Small intestine (tissue), 16 donors: ENCODE measurements at places on chromosomes 7 and 10. TPM values are rescaled to one million over a fixed set of nuclear protein-coding genes. Genes with fewer than 3 reads are reported as not detected.

GRCh38 chr7:135755351-135755753, 6.7 kb upstream of the FAM180A start:
- no peak for DNase-seq

DNA sequence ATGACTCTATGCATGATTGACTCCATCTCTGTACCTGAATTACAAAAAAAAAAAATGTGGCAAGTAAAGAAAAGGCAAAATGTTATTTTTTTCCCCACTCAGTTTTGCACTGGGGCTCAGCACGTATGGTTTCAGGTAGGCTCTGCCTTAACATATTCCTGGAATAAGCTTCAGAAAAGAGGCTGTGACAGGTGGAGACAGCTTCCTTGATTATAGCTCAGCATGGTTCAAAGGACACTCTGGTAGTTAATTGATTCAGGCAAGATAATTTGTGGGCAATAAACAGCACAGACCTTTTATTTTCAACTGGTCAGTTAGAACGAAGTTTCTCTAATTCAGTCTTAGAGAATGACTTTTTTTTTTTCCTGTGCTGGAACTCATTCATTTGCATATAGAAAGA, 347.3 kb downstream of the GALNT17 start:
- peak; percentile 4 for DNase-seq

DNA sequence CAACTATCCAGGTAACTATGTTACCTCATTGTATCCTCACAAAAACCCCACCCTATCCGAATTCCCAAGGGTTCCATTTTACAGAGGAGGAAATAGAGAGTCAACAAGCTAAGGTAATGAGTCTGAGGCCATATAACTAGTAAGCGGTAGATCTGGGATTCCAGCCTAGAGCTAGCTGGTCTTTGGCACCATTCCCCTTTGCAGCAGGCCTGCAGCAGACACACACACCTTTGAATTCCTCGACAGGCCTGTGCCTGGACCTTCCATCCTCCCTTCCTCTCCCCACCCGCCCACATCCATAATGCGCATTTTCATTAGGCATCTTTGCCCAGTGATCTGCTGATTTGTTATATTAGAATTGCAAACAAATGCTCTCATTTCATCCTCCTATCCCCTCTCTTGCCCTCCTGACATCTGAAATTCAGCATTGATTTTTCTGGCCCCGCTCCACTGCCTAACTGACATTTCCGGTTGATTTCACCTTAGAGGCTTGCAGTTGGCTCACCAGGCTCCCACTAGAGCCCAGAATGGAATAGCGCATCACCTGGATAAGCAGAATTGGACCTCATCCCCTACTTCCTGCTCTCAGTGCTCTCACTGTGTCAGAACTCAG, 129.5 kb downstream of the PLXNA4 start:
- no peak for DNase-seq

- no peak for DNase-seq
Observed at GRCh38 chr10:33277135-33277536, 57.3 kb downstream of the NRP1 start.

- DNase-seq: peak; percentile 9
Observed at GRCh38 chr10:7409732-7410168, 1.1 kb downstream of the SFMBT2 start.

GRCh38 chr10:130254243-130254642, 118.1 kb downstream of the GLRX3 start:
- no peak for DNase-seq

DNA sequence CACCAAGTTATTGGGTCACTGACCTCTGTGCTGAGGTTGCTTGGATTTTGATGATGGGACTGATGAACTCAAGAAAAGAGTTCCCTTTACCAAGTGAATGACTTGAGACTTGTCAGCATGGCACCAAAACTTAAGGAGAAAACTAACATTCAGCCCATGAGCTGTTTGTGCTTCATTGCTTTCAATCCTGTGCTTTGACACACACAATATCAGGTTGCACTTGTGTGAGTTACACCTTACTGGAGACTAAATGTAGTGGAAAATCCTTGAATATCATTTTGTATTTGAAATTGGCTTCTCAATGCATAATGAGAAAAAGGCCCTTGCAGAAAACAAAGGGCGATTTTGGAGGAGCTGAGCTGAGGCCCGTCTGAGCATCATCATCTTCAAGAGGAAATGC, 2.7 kb downstream of the BAG3 start:
- DNase-seq: no peak

DNA sequence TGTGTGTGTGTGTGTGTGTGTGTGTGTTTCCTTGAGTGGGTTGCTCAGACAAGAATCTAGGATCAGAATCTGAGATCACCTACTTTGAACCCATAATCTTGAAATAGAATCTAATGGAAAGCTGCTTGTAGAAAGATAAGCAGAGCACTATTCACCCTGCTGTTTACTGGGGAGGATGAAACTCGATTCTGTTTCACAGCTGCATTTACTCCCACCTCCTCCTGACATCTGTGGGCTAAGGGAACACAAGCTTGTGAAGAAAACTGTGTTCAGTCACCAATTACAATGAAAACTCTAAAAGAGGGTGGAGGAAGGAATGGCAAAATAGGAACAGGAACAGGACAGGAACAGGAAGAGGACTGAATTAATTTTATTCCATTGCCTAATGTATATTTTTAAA, 269.5 kb downstream of the TSPAN12 start:
- DNase-seq: no peak

DNA sequence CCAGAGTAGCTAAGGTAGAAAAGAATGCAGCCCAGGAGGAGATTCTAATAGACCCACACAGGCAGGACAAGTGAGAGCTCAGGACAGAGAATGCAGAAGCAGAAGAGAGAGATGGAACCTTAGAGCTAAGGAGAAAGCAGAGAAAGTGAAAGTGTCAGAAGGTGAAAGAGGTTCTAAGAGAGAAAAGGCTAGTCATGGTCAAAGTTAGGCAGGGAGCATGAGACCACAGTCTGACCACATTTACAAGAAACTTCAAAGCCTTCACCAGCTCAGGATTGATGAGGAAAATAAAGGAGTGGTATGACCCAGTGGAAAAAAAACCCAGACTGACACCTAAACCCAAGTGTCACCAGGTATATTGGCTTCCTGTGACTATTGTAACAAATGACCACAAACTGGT, 131.8 kb upstream of the WDR11 start:
- no peak for DNase-seq

- DNase-seq: peak; percentile 87
Observed at GRCh38 chr10:124708246-124708779, 35.9 kb downstream of the FAM53B start.

DNA sequence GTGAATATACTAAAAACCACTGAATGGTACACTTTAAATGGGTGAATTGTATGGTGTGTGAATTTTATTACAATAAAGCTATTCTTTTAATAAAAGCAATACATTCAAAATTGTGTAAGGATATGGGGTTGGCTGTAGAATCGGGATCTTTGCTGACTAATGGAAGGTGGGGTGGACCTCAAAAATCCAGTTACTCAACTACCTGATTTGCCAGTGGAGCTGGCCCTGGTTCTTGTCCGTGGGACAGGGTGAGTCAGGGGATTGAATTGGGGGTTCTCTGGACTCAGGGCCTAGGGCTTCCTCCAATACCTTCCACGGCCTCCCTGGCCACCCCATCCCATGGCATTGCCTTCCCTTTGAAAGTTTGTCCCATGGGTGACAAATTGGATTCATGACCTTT, 13.5 kb upstream of the RABGEF1 start:
- DNase-seq: no peak

GRCh38 chr7:143407287-143408251, 1.1 kb downstream of the EPHA1 start:
- DNase-seq: no peak

DNA sequence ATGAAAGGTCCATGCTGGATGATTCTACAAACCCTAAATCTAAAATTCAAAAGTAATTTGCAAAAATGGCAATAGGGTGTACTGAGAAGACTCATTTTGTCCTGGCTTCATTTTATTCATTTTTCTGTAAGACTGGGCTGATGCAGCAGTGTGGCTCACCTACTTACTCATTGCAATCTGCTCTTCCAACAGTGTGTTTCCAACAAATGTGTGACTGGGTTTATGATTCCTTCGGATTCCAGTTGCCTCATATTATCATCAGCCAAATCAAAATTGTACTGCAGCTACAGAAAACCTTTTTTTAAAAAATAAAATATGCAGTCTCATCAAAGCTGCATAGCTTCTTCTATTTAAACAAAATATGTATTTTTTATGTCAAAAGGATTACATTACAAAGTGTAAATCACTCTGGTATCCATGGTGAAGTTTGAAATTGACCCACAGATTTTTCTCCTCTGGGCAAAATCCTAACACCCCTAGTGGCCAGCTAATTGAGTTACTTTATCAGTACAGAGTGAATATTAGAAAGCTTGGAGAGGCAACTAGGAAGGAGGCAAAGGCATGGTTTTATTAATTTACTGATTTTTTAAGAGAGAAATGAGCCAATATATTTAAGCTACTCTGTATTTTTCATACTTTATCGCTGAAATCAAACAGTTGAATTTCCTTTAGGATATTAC, 390.3 kb downstream of the MAGI2 start:
- no peak for DNase-seq

GRCh38 chr7:99447943-99448342, 9.2 kb downstream of the CPSF4 start:
- DNase-seq: no peak

DNA sequence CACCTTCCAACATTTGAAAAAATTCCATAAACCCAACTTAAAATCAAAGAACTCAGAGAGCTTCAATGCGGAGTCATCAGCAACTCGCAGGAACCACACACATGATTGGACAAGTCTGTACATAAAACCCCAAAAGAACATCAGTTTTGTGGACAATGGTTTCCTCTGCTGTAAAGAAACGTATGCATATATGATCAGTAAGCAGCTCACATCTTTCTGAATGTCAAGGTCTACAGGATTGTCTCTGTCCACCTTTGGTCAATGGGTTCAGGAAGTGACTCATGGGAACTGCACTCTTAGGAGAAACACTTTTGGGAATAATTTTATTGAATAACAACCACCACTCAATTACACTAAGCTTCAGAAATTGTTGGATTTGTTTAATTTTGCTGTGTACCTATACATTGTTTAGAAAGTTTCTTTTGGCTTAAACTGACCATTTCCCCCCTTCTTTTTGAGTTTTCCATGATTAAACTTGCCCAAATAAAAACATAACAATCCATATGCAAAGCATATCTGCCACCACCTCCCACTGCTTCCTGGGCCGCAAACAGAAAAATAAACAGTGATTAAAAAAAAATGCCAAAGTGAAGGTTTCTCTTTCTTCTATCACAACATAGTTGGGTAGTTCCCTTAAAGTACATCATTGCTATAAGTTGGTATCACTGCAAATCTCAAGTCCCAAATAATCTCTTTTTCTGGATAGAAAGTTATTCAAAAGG, 27.3 kb upstream of the AFAP1L2 start:
- no peak for DNase-seq

DNA sequence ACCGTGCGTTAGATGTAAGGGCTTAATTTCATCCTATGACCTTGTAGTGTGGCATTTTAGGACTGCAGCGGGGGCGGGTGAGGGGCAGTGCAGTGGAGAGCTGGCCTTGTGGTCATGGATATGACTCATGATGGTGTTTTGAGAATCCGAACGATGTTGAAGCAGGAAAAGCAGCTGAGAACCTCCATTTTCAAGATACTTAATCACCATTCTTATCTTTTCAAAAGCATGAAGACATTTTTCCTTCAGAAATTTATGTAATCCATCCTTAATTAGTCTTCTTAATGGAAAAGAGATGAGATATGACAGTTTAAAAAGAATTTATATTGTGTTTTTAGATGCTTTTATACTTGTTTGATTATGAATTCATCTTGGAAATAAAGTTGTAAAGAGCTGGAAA, 9.6 kb downstream of the ATP5F1C start:
- no peak for DNase-seq

DNA sequence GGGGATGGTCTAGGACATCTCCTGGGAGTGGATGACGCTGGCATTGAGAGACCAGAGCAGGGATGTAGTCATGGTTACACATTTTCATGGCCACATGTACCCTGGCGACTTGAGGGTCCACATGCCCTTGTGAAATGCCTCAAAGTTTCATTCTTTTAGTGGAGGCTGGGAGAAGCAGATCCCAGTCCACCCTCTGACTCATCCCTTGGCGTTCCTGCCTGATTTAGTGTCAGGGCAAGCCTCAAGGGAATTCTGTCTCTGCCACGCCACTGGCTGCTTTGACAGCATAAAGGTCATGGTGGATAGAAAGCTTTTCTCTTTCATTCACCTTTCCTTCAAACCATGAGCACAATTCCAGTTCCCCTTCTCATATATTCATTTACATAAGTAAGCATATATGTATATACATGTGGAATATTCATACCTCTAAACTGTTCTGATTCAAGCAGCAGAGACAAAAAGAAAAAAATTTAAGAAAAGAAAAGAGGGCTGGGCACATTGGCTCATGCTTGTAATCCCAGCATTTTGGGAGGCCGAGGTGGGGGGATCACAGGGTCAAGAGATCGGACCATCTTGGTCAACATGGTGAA, 21.8 kb upstream of the KIF5B start:
- no peak for DNase-seq

DNA sequence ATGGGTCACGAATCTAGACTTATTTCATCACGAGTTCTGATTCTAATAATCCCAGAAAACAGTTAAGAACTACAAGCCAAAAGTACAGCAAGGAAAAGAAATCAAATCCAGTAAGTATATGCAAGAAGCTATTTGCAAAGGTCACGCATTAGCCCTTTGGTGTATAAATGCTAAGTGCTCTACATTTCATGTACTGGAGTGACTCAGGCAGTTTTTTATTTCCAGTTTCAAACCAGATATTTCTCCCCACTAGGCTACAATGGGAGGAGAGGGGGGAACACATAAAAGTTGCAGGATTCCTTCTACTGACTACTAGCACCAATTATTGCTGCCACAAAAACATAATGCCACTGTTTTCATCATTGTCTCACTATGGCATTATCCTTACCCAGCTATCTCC, 148.0 kb downstream of the NRCAM start:
- DNase-seq: no peak

- no peak for DNase-seq
Observed at GRCh38 chr7:122944682-122945303, 50.7 kb downstream of the TAS2R16 start.

GRCh38 chr10:82148764-82149163, 273.8 kb downstream of the NRG3 start:
- no peak for DNase-seq

GRCh38 chr10:43688348-43688892, 39.7 kb upstream of the ZNF32 start:
- no peak for DNase-seq

The CLRN3 gene
- polyA plus RNA-seq: 72.0 TPM

The OR6B1 gene
- not detected for polyA plus RNA-seq

The FAM25A gene
- polyA plus RNA-seq: not detected

The CHAT gene
- polyA plus RNA-seq: 0.15 TPM

The CLDN3 gene
- polyA plus RNA-seq: 302 TPM

The CNNM1 gene
- not detected for polyA plus RNA-seq

The CTTNBP2 gene
- 0.45 TPM for polyA plus RNA-seq

The FUOM gene
- polyA plus RNA-seq: 89.8 TPM

The EN2 gene
- not detected for polyA plus RNA-seq

The CUBN gene
- not detected for polyA plus RNA-seq

The ADAM12 gene
- polyA plus RNA-seq: not detected

The SLC12A9 gene
- polyA plus RNA-seq: 28.8 TPM

The LRRN3 gene
- polyA plus RNA-seq: 2.0 TPM

The CAV2 gene
- 25.5 TPM for polyA plus RNA-seq
